Stimulated activated naive CD8-positive, alpha-beta T cell treated with anti-CD3 and anti-CD28 coated beads, Interleukin-15, Interleukin-2, amounts not matched to agents 100 U/mL and 50 U/mL, for 24 hours (primary cell): ENCODE measurements at places on chromosomes 5 and 9.

DNA sequence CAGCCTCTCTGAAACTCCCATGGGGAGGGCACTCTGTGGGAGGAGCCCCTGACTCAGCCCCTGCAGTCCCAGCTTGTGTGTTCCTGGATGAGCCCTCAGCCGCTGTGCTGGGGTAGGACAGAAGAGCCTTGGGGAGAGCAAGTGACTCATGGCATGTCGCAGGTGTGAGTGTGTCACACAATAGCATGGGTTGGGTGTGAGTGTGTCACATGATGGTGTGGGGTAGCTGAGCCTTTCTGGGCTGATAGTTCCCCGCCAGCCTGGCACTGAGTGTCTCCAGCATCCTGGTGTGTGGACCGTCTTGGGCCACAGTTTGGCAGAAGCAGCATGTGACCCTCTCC lies 83.4 kb downstream of the PHF2 start:
- no peak for DNase-seq

DNA sequence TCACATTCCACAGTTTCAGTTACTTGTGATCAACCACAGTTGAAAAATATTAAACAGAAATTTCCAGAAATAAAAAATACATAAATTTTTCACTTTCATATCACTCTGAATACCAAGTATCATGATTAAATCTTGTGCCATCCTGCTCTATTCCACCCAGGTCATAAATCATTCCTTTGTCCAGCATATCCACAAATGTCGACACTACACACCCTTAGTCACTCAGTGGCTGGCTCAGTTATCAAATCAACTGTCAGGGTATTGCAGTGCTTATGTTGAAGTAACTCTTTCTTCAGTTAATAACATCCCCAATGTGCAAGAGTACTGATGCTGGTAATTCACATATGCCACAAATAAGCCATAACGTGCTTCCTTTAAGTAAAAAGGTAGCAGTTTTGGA lies 115.7 kb downstream of the FBXL17 start:
- no peak for DNase-seq

DNA sequence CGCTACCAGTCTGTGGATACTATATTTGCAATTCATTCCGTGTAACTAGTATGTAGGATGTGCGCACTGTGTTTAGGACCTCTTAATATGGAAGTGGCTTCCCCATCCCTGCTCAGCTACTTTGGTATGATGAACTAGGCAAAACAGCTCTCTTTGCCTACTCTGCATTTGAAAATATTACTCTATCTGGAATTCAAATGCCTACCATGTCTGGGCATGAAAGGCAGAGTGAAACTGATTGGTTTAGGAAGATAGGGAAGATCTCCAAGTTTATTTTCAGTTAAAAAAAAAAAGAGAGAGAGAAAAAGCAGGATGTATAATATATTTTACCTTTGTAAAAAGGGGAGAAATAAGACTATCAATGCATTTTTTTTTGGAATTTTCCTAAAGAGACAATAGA lies 74.1 kb upstream of the ELL2 start:
- DNase-seq: no peak

DNA sequence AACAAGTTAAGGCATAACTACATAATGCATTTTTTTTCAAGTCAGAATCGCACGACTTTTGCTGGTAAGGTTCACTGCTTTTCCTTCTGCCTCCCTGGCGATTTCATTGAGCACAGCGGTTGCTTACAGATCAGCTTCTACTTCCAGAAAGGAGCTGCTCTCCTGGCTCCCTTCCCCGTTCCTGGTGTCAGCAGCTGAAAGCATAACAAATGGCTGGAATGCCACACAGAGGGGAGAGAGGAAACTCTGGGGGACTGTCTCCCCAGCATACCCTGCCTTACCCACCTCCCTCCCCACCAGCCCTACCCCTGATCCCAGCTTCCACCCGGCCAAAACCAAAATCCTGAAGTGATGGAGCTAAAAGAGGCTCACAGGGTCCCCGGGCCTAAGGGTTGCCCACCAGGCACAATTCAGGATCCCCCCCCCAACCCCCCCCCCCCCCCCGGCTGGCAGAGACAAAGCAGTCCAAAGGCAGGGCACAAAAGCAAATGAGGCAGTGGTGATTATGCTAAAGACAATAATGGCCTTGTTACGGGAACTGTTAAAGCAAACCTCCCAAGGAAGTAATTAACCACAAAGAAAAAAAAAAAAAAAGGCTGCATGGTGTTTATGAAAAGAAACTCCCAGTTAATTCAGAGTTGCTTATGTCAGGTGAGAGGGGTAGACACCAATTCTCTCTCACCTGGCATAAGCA lies 126.1 kb upstream of the WWC1 start:
- DNase-seq: no peak

GRCh38 chr5:56471707-56472106 lies 238.6 kb upstream of the ANKRD55 start:
- no peak for DNase-seq

DNA sequence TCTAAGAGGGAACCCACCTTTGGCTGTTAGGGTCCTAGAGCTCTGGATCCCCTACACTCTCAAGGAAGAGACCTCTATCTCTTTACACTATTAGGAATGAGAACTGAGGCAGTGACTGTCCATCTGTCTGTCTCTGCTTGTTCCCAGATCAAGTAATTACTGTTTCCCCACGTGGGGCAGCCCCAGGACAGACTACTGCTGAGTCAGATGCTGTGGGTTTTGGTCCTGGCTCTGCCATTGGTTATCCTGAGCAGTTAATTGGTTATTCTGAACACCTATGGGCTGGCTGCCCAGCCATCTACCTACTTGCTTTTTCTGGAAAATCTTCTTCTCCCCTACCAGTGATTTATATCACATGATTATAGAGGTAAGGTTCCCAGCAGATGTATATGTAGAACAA lies 33.3 kb downstream of the FBXO10 start:
- no peak for DNase-seq

GRCh38 chr5:90475436-90475980 lies 844 bp downstream of the POLR3G start:
- DNase-seq: no peak

DNA sequence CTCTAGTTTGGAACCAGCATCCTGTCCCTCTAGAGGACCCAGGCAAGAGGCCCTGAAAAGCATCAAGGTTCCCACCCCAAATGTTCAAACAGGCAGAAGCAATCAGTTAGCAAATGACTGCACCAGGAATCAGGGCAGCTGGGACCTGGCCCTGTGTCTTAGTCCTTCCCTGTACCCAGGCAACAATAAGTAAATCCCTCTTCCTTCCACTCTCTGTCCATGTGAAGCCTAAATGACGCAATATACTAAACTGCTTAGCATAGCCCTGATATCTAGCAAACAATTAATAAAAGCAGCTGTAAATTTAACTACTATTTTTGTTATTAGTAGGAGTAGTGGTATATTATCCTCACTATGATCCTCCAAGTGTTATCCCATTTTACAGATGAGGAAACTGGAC lies 13.2 kb upstream of the ADRA1B start:
- no peak for DNase-seq

DNA sequence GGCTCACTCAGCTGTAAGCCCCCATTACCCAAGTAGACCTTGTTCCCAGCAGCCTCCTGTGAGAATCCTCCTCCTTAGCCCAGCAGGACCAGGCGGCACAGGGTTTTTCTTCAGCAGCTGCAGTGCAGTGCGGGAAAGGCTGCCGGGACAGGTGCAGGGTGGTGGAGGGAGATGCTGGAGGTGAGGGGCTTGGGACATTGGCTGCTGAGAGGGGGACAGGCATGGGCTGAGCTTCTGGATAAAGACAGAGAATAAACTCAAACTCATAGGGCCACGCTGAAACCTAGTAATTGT lies 174.7 kb downstream of the CACNA1B start:
- DNase-seq: no peak

DNA sequence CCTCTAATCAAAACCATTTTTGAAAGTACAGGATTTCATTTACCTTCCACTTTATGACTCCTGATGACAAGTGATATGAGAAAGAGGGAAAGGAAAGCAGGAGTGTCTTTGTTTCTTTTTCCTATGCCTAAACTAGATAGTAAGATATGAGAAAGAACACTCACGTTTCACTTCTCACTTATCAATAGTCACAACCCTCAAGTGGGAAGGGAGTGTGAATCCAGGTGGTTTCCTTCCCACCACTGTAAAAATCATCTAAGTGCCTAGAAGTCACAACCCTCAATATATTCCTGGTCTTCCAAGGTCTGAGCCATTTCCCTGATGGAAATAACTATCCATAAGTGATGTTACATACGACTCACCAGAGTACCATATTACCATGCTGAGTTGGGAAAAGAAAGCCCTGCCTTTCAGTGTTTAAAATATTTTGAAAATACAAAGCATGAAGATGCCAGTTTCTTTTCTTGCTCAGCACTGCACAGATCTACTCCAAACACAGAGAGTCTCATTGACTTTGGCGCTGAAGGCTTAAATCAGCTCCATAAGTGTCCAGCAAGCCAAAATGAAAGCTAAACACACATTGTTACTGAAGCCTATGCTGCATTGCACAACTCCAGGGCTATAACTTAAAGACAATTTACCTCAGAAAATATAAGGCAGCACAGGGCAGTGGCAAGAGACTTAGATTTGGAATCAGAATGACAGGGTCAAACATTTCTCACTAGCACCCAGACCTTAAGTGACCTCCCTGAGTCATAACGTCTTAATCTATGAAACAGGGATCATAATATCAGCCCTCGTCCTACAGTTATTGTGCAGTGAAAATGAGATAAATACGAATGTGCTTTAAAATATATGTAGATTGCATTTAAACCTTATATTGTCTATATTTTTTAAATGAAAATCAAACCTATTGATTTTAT lies 301.2 kb downstream of the KIAA0825 start:
- DNase-seq: no peak

DNA sequence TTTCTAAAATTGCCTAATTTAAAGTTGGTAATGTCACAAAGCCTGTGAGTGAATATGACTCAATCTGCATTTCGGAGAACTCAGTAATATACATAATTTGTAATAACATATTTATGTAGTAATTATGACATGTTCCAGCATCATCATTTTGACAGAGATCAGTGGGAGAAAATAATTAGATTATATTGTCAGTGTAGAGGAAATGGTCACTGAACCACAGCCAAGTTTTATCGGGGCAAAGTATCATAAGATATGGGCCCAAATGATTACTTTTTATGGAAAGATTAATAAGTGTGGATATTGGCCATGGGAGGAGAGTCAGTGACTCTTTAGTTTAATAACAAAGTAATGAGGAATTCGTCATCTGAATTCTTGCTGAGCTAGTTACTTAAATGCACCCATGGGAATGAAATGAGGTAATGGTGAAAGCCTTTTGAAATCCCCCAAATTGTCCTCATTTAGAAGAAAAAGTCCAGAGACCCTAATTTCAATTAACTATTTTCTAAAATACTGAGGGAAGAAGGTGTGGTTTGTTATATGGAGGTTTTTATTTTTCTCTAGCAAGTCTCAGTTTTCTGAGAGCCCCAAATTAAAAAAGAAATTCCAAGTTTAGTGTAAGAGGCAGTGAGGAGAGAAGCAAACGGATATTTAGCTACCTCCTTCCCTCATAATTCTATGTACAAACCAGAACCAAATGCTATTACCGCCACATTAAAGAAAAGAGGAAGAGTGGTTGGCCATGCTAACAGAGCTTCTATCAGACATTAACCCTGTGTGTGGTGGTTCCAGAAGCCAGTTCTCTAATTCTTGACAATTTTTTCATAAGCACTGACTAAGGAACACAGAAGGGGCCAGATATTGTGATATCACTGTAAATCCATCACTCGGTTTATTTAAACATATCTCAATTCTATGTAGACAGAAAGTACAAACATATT lies 37.7 kb upstream of the MRPS30 start:
- DNase-seq: no peak
